ENCODE measurements at places on chromosomes 4 and X. TPM values are rescaled to one million over a fixed set of nuclear protein-coding genes. Genes with fewer than 3 reads are reported as not detected.

- DNase-seq, result no peak
- H3K36me3 ChIP-seq, result peaks cover 3% of the 10 kb centered on the region
- H3K27me3 ChIP-seq, result no peaks in the 10 kb centered on the region
- H3K4me3 ChIP-seq, result no peak overlapping the region
- no peak overlapping the region for H3K27ac ChIP-seq
- peaks cover 6% of the 10 kb centered on the region for H3K4me1 ChIP-seq
Measured at GRCh38 chr4:87101543-87102199, 118.7 kb downstream of the KLHL8 start.

DNA sequence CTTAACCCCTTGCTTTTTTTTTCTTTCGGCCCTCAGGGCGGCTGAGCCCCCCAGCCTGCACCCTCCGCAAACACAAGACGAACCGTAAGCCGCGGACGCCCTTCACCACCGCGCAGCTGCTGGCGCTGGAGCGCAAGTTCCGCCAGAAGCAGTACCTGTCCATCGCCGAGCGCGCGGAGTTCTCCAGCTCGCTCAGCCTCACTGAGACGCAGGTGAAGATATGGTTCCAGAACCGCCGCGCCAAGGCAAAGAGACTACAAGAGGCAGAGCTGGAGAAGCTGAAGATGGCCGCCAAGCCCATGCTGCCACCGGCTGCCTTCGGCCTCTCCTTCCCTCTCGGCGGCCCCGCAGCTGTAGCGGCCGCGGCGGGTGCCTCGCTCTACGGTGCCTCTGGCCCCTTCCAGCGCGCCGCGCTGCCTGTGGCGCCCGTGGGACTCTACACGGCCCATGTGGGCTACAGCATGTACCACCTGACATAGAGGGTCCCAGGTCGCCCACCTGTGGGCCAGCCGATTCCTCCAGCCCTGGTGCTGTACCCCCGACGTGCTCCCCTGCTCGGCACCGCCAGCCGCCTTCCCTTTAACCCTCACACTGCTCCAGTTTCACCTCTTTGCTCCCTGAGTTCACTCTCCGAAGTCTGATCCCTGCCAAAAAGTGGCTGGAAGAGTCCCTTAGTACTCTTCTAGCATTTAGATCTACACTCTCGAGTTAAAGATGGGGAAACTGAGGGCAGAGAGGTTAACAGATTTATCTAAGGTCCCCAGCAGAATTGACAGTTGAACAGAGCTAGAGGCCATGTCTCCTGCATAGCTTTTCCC, 3.4 kb downstream of the MSX1 start:
- no peak overlapping the region for H3K4me3 ChIP-seq
- no peak overlapping the region for H3K27ac ChIP-seq
- no peak for DNase-seq
- H3K36me3 ChIP-seq, result no peaks in the 10 kb centered on the region
- no peaks in the 10 kb centered on the region for H3K4me1 ChIP-seq
- peaks cover 42% of the 10 kb centered on the region for H3K27me3 ChIP-seq

DNA sequence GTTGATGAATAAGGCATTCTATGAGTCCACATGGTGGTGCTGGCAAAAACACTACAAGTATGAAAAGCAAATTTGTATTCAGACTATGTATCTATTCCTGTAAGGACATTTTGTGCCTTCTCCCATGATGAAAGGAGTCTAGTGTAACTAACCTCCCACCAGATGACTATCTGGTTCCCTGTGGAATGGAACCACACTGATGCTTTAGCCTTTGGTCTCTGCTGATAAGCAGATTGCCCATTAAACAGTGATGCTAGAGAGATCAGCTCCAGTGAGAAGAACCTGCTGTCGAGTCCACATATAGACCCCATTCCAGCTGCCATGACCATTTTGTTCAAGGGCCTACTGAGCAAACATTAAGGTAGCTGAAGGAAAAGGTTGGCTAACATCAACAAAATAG, 10.5 kb upstream of the THOC2 start:
- no peaks in the 10 kb centered on the region for H3K27me3 ChIP-seq
- H3K4me1 ChIP-seq, result no peaks in the 10 kb centered on the region
- H3K36me3 ChIP-seq, result no peaks in the 10 kb centered on the region
- no peak for DNase-seq

GRCh38 chrX:39773923-39774773, 323.6 kb downstream of the BCOR start:
- peaks cover 2% of the 10 kb centered on the region for H3K4me1 ChIP-seq
- no peak overlapping the region for H3K27ac ChIP-seq
- no peak overlapping the region for H3K4me3 ChIP-seq
- no peaks in the 10 kb centered on the region for H3K36me3 ChIP-seq
- peak; percentile 28 for DNase-seq

GRCh38 chrX:642436-643240, 12.0 kb downstream of the SHOX start:
- H3K4me3 ChIP-seq, result no peak overlapping the region
- no peak overlapping the region for H3K27ac ChIP-seq
- H3K27me3 ChIP-seq, result peaks cover 2% of the 10 kb centered on the region
- H3K4me1 ChIP-seq, result no peaks in the 10 kb centered on the region
- H3K36me3 ChIP-seq, result no peaks in the 10 kb centered on the region
- DNase-seq, result no peak

- no peaks in the 10 kb centered on the region for H3K36me3 ChIP-seq
- H3K27me3 ChIP-seq, result no peaks in the 10 kb centered on the region
- H3K27ac ChIP-seq, result no peak overlapping the region
Measured at GRCh38 chr4:3387154-3387942, 54.4 kb upstream of the HGFAC start.

DNA sequence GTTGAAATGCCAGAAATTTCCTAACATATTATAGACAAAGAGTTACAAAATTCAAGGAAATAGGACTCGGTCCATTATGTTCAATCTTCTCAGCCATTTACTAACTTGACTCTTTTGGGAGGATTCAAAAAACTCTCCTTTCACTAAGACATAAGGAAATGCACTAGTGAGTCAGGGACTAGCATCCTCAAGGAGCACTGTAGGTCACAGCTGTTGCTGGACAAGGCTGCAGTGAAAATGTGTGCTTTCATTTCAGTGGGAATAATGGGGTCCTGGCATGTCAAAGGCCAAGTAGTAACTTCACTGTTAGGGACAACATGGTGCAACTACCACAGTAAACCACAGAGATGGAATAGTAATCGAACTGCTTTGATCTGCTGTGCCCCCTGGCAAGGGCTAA, 56.9 kb upstream of the ABCG2 start:
- DNase-seq, result peak; percentile 39
- H3K27me3 ChIP-seq, result peaks cover 11% of the 10 kb centered on the region
- no peak overlapping the region for H3K4me3 ChIP-seq
- no peak overlapping the region for H3K27ac ChIP-seq
- no peaks in the 10 kb centered on the region for H3K36me3 ChIP-seq

DNA sequence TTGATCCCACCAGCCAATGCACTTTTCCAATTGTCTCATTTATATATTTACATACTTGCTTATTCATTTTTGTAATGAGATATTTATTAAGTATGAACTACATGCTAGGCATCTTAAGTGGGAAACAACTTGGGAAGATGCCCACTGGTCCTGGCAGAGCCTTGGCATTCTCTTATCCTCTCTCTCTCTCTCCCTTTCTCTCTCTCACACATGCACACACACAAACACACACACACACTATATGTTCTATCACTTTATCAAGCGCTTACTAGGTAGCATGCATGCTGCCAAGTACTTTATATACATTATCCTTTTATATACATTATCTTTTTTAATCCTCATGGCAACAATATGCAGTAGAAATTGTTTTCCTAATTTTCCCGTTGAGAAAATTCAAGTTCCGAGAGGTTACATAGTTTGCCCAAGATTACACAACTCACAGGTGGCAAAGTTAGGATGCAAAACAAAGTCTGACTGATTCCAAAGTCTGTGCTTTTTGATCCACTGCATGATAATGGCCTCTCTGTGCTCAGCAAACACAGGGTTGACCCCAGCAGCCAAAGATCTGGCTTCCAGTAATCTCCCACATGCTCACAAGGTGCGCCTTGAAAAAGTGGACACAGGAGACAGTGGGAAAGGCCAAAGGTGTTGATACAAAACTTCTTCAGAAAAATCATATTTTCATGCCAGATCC, 173.1 kb upstream of the KLF3 start:
- H3K27me3 ChIP-seq, result peaks cover 2% of the 10 kb centered on the region
- DNase-seq, result no peak
- H3K4me1 ChIP-seq, result no peaks in the 10 kb centered on the region
- no peak overlapping the region for H3K27ac ChIP-seq
- no peak overlapping the region for H3K4me3 ChIP-seq

DNA sequence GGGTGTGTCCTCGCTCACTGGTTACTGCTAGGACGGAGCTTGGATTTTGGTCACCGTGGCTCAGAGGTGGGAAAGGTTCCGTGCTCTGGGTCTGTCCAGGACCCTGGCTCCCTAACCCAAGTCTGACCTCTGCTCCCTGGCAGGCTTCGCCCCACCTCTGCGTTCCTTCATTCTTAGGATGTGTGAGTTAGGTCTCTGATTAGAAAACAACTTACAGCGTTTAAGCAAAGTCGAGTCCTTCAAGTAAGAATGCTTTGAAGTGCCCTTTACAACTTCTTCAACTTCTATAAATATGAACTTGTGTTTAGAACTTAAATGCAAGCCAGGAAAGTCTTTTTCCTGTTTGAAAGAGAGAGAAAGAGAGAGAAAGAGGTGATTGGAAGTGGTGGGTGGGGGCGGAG, 891 bp downstream of the TLR2 start:
- H3K4me3 ChIP-seq, result peak overlapping the region; percentile 35
- no peak overlapping the region for H3K27ac ChIP-seq
- H3K27me3 ChIP-seq, result peaks cover 30% of the 10 kb centered on the region
- DNase-seq, result no peak
- H3K36me3 ChIP-seq, result no peaks in the 10 kb centered on the region
- H3K4me1 ChIP-seq, result no peaks in the 10 kb centered on the region

DNA sequence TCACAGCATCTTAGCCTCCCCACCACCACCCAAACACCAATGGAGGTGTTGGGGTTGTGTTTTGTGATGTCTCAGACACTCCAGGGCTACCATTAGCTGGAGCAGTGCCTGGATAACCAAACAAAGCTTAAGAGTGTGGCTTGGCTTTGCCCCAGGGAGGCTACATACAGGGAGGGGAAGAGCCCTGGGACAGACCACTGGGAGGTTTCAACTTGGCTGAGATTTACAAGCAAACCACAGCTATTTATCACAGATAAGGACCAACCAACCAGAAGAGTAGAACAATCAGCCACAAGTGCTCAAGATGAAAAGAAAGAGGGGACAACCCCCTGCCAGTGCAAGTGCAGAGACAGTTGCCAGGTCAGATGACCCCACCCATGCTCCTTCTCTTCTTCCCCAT, 24.1 kb downstream of the SOX3 start:
- no peaks in the 10 kb centered on the region for H3K36me3 ChIP-seq
- no peak overlapping the region for H3K4me3 ChIP-seq
- no peak for DNase-seq
- no peaks in the 10 kb centered on the region for H3K27me3 ChIP-seq
- no peak overlapping the region for H3K27ac ChIP-seq

DNA sequence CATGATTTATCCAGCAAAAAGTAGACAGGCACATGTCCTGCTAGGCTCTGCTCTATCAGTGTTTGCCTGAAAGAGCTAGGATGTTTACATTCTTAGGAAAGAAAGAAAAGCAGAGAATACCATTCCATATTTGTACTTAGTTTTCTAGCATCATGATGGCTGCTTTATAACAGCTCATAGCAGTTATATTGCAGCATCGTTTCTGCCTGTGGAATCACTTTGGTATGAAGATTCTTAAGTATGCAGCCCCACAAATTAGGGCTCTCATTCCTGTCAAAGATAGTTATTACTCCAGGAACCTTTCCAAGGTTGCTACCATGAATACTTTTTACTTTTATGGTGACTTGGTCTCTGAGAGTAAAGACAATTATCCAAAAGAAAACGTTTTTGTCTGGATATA, 119.0 kb upstream of the MYOZ2 start:
- H3K4me1 ChIP-seq, result peaks cover 11% of the 10 kb centered on the region
- no peaks in the 10 kb centered on the region for H3K36me3 ChIP-seq
- no peak overlapping the region for H3K4me3 ChIP-seq
- DNase-seq, result peak; percentile 93
- no peaks in the 10 kb centered on the region for H3K27me3 ChIP-seq
- H3K27ac ChIP-seq, result peak overlapping the region; percentile 99

DNA sequence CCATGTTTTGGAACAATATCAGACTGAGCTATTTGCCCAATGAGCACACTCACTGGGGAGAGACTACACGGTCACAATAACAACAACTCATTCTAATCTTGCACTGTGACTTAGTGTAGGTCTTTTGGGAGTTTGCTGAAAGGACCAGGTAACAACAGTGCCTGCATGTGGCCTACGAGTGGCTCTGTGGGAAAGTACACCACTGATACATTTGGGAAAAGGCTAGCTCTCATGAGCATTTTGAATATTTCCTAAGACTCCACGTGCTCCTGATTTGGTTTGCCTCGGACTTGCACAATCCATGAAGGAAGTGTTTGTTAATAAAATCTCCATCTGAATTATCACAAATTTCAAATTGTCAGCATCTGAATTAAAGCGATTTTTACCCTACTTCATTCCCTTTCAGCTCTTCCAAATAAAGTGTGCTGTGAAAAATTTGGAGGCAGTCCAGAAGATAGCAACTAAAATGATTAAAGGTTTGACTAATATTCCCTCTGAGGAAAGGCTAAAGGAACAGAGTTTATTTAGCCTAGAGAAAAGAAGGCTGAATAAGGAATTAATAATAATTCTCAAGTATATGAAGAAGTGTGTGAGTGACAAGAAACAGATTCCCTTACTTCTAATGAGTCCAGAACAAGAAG, 406.4 kb downstream of the PPARGC1A start:
- H3K4me1 ChIP-seq, result no peaks in the 10 kb centered on the region
- no peak for DNase-seq
- no peaks in the 10 kb centered on the region for H3K27me3 ChIP-seq
- no peak overlapping the region for H3K4me3 ChIP-seq
- no peak overlapping the region for H3K27ac ChIP-seq

DNA sequence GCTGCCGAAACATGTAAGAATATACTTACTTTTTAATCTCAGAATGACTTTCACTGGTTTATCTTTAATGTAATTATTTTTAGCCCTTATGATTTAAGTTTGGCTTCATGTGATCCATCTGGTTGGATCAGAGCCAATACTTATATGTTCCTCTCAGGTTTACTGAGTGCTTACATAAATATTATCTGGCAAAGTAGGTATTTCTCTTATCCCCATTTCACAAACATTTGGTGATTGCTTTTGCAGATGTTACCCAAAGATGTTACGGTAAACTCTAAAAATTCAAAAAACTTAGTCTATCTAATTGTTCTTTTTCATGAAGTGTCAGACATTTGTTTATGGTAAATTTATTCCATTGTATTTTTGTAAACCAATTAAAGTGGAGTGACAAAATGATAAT, 115.0 kb upstream of the TLL1 start:
- H3K4me1 ChIP-seq, result no peaks in the 10 kb centered on the region
- no peak overlapping the region for H3K27ac ChIP-seq
- H3K36me3 ChIP-seq, result no peaks in the 10 kb centered on the region
- no peaks in the 10 kb centered on the region for H3K27me3 ChIP-seq

GRCh38 chrX:6262959-6263358, 34.3 kb upstream of the NLGN4X start:
- no peak overlapping the region for H3K27ac ChIP-seq
- no peaks in the 10 kb centered on the region for H3K27me3 ChIP-seq
- H3K4me3 ChIP-seq, result no peak overlapping the region
- DNase-seq, result no peak
- H3K36me3 ChIP-seq, result no peaks in the 10 kb centered on the region
- no peaks in the 10 kb centered on the region for H3K4me1 ChIP-seq

ZNF157 gene
- under 0.01 TPM for total RNA-seq

GNRHR gene
- total RNA-seq, result not detected

DCAF16 gene
- 31.5 TPM for total RNA-seq

CXCL13 gene
- not detected for total RNA-seq

TRIM60 gene
- total RNA-seq, result not detected

ADAM29 gene
- not detected for total RNA-seq

CTBP1 gene
- total RNA-seq, result 147 TPM

PAGE1 gene
- not detected for total RNA-seq

TMEM35A gene
- total RNA-seq, result 12.8 TPM
